Stimulated activated CD8-positive, alpha-beta memory T cell treated with anti-CD3 and anti-CD28 coated beads, Interleukin-7, amount 100 ng/mL, for 24 hours (primary cell): ENCODE measurements at places on chromosomes 7 and 10.
A peak's percentile ranks its signal among the peaks of the same experiment; 100 is the strongest.

DNA sequence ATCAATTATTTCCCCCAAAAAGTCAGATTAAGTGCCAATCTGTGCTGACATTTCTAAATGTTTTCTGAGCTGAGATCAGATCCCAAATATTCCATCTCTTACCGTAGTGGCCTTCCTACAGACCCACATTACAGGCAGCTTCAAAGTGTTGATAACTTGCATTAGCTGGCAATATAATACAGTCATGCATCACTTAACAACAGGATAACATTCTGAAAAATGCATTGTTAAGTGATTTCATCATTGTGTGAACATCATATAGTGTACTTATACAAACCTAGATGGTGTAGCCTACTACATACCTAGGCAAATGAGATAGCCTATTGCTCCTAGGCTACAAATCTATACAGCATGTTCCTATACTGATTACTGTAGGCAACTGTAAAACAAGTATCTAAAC lies 22.4 kb downstream of the SLC25A13 start:
- no peak for DNase-seq

DNA sequence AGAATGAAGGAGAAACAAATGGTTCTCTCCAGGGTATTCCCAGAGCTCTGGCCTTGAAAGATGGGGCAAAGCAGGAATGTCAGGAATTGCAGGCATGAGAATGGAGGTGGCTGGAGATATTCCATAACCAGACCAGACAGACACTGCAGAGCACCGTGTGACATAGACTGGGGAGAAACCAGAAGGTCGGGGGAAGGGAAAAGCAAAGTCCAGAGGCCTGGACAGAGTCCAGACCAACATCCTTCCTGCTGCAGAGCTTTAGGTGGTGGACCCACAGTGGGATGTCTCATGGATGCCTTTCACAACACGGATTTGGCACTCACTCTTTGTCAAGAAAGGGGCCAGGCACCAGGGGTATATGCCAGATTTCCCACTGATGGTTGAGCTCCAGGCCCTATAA lies 177.2 kb upstream of the INHBA start:
- no peak for DNase-seq

- DNase-seq = no peak
Observed at GRCh38 chr10:111211706-111212105, 134.9 kb downstream of the ADRA2A start.

GRCh38 chr7:8179486-8179885 lies 82.5 kb downstream of the ICA1 start:
- DNase-seq = no peak

DNA sequence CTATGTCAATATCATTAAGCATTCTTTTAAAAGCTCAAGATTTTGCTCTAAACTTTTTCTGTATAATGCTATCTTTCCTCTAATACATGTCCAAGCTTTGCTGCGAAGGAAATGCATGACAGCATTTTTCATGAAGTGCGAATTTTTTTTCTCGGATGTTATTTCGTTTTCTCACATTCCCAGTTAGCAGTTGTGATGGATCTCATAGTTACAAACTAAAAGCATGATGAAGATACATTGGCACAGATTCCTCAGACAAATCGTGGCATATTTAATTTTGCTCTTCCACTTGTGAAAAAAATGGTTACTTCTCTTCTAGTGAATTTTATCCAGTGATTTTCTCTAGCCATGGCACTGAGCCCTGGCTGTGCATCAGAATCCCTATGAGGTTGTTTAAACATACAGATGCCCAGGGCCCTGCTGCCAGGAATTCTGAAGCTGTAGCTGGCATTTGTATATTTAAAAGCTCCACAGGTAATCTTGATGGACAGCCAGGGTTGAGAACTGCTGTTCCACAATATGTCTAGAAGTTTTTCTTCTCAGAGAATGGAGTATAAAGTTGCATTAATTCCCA lies 299.8 kb upstream of the NEBL start:
- no peak for DNase-seq

GRCh38 chr10:8712656-8713055 lies 658.2 kb downstream of the GATA3 start:
- no peak for DNase-seq

- peak; percentile 69 for DNase-seq
Observed at GRCh38 chr7:139645572-139646523, 122.4 kb downstream of the CLEC2L start.

- DNase-seq = no peak
Observed at GRCh38 chr10:4371691-4372295, 454.2 kb upstream of the AKR1E2 start.

DNA sequence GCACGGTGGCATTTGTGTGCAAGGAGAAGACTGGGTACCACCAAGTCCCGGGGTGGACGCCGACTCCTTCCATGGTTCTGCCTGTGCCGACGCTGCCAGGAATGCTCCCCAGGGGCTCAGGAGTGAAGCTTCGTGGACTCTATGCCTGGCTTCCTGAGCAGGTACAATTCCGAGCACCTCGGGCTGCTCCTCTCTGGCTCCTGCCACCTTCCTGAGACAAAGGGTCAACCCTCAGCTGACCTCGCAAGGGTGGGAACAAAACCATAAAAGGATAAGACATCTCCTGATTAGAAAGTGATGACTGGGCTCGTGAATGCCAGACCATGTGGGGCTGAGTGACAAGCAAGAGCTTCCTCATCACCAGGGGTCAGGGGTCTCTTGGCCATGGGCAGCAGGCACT lies 31.8 kb downstream of the CALML3 start:
- no peak for DNase-seq

GRCh38 chr7:130430841-130431666 lies 9.8 kb downstream of the CEP41 start:
- no peak for DNase-seq

DNA sequence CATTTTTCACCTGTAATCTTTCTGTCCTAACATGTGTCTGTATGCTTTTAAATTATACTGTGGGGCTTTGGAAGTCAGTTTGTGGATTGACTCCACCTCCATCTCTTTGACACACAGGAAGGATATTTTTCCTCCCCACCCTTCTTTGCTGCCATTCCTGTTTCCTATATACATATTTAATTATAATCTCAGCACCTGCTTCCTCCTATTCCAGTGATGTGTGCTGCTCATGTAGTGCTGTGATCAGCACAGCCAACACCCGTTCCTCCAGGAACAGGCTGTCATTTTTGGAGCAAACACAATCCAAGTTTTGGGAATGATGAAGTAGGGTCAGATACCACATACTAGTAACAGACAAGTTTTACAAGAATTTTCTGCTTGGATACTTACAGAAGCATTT lies 135.0 kb upstream of the PRPS1L1 start:
- DNase-seq = no peak

DNA sequence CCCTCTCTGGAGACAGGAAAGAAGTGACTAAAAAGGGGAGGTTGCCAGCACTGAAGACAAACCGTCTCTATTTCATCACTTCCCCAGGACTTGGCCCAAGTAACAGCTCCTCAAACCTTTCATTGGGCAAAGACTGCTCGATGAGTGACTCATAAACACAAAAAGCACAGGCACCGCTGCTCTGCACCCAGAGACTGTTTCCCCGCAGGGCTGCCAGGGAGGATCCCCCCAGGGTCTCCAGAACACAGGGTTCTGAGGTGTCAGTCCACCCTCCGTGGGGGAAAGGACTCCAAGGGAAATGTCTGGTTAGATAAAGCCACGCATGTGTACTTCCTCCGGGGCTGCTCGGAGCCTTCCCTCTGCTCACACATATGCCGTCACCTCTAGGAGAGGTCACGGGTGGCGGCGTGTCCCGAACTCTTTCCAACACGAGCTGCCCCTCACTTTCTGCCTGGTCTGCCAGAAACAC lies 59.9 kb downstream of the INSIG1 start:
- DNase-seq = no peak

GRCh38 chr7:148815612-148816011 lies 68.5 kb downstream of the EZH2 start:
- no peak for DNase-seq

- DNase-seq = peak; percentile 13
Observed at GRCh38 chr7:138875794-138876193, 77.8 kb upstream of the ATP6V0A4 start.

DNA sequence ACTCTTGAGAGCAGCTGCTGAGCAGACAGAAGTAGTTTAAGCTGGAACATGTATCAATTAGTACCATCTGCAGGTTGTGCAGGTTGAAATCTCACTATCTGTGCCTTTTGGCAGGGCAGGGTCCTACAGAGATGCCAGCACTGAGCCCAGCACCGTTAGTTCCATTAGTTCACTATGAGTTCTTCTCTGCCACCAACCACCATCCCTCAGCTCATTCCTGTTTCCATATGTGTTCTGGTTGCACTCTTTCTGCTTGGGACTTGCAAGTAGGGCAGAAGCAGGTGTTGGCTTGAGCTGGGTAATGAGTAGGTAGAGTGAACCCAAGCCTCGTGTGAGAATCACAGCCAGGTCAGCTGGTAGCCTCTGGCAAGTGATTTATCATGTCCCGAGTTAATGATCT lies 2.8 kb downstream of the SMO start:
- DNase-seq = no peak

DNA sequence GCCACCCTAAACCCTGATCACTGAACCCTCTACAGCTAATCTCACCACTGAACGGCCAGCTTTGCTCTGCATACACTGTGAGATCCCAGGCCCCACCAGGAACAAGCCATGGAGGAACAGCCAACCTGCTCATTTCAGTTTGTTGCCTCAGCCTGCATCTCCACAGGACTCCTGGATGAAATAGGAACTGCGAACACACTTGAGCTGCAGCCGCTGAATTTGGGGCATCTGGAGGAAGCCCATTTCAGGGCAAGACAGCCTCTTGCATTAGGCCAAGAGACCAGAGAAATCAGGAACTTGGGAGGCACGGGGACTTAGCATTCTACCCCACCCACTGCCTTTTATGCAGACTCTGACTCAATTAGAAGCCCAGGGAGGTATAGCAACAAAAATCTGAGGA lies 14.5 kb upstream of the EGR2 start:
- no peak for DNase-seq

GRCh38 chr10:79153745-79154144 lies 85.0 kb downstream of the ZMIZ1 start:
- DNase-seq = no peak
